Astrocyte (in vitro differentiated cells and primary cell): ENCODE measurements at places on chromosomes 5 and 9. TPM values are rescaled to one million over a fixed set of nuclear protein-coding genes. Genes with fewer than 3 reads are reported as not detected.

- DNase-seq = no peak
- H3K4me3 ChIP-seq = no peak overlapping the region
- H3K27me3 ChIP-seq = no peaks in the 10 kb centered on the region
- H3K27ac ChIP-seq = no peak overlapping the region
- no peaks in the 10 kb centered on the region for H3K36me3 ChIP-seq
Observed at GRCh38 chr5:87095787-87096186, 171.9 kb upstream of the RASA1 start.

The ITGA1 gene
- 73.7 and 83.1 TPM in 2 replicates for total RNA-seq

The SLC22A5 gene
- total RNA-seq = 5.8 and 8.3 TPM in 2 replicates

The HSDL2 gene
- total RNA-seq = 19.7 and 21.1 TPM in 2 replicates

DNA sequence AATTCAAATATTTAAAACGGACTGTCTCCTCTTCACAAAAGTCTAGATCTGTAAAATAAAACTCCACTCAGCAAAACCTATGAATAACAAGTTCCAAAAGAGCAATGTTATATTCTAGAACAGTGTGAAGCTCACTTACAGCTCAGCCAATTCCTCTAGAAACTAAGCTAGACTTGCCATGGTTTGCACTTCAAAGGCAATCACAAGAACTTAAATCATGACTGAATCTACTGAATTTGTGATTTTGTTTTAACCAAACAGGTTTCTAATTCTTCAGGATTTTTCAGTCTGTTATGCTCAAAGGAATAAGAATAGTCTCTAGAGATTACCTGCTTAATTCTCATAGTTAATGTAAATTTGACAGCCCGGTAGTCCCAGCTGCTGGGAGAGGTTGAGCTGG, 1.4 kb upstream of the PKD2L2 start:
- H3K4me1 ChIP-seq = peaks cover 9% of the 10 kb centered on the region
- H3K27me3 ChIP-seq = no peaks in the 10 kb centered on the region
- no peaks in the 10 kb centered on the region for H3K36me3 ChIP-seq

DNA sequence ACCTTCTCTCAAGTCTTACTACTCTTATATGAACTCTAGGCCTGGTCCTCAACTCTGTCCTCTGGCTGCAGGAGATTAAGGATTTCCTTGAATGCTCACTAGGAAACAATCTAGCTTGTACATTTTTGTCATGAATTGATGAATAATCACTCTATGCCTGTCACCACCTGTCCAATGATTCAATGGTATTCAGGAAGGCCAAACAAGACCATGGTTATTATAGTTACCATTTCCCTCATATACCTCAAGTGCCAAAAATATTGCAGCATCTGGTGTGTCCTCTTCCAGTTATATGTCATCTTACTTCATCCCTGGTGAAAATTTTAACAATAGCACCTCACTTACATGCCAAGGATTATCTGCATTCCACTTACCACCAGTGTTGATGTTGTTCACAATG, 179.0 kb upstream of the MOCS2 start:
- no peaks in the 10 kb centered on the region for H3K4me1 ChIP-seq
- no peaks in the 10 kb centered on the region for H3K27me3 ChIP-seq
- no peak for DNase-seq
- H3K4me3 ChIP-seq = no peak overlapping the region
- H3K36me3 ChIP-seq = no peaks in the 10 kb centered on the region

DNA sequence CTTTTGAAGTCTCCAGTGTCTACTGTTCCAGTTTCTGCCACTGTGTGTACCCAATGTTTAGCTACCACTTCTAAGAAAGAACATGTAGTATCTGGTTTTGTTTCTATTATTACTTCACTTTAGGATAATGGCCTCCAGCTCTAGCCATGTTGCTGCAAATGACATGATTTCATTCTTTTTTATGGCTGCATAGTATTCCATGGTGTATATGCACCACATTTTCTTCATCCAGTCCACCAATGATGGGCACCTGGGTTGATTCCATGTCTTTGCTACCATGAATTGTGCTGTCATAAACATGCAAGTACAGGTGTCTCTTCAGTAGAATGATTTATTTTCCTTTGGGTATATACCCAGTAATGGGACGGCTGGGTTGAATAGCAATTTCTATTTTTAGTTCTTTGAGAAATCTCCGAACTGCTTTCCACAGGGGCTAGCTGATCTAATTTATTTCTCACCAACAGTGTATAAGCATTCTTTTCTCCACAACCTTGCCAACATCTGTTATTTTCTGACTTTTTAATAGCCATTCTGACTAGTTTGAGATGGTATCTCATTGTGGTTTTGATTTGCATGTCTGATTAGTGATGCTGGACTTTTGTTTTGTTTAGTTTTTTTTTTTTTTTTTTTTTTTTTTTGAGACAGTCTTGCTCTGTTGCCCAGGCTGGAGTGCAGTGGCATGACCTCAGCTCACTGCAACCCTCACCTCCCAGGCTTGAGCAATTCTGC, 68.9 kb downstream of the WDR41 start:
- H3K27me3 ChIP-seq = no peaks in the 10 kb centered on the region
- H3K27ac ChIP-seq = no peak overlapping the region
- no peak overlapping the region for H3K4me3 ChIP-seq
- H3K36me3 ChIP-seq = peaks cover 2% of the 10 kb centered on the region

- no peaks in the 10 kb centered on the region for H3K36me3 ChIP-seq
- no peak overlapping the region for H3K4me3 ChIP-seq
- peak overlapping the region; percentile 74 for H3K27ac ChIP-seq
- DNase-seq = peak; percentile 84
- H3K4me1 ChIP-seq = no peaks in the 10 kb centered on the region
- no peaks in the 10 kb centered on the region for H3K27me3 ChIP-seq
Observed at GRCh38 chr5:142726188-142726731, 40.4 kb upstream of the FGF1 start.

DNA sequence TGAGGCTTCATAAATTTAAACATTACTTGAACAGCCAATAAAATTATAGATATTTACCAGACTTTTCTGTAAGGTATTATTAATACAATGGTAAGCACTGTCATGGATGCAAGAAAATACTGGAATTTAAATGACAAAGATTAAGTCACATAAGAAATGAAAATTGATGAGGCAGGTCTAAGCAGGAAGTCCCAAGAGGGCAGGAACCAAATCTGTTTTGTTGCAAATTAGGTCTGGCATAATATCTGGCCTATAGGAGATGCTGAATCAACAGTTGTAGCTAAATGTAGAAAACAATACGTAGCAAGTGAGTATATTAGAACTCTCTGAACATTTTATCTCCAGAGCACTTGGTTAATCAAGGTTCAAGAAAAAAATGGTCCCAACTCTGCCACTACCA, 142.5 kb downstream of the EBF1 start:
- H3K4me3 ChIP-seq = no peak overlapping the region
- no peaks in the 10 kb centered on the region for H3K27me3 ChIP-seq

GRCh38 chr5:107531308-107531707, 139.4 kb downstream of the EFNA5 start:
- no peaks in the 10 kb centered on the region for H3K36me3 ChIP-seq
- no peak overlapping the region for H3K4me3 ChIP-seq
- H3K4me1 ChIP-seq = no peaks in the 10 kb centered on the region
- H3K27me3 ChIP-seq = no peaks in the 10 kb centered on the region
- no peak for DNase-seq

DNA sequence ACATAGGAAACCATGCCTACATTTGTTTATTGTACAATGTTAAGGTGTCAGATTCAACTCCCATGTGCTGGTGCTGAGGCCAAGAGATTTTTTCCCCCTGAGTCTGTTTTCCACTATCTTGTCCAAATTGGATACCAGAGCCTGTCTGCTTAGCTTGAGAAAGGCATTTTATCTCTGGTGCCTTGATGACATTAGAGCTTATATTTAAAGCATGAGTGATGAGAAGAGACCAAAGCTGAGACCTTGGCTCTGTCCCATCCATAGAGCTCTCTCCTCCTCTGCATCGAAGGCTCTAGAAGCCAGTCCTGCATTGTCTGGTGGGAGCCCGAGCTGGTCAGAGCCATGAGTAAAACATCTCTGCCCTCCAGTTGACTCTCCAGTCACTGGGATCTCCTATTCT, 10.4 kb upstream of the PPP2CA start:
- H3K36me3 ChIP-seq = no peaks in the 10 kb centered on the region
- H3K27me3 ChIP-seq = no peaks in the 10 kb centered on the region
- no peak for DNase-seq
- no peak overlapping the region for H3K4me3 ChIP-seq
- H3K27ac ChIP-seq = no peak overlapping the region

DNA sequence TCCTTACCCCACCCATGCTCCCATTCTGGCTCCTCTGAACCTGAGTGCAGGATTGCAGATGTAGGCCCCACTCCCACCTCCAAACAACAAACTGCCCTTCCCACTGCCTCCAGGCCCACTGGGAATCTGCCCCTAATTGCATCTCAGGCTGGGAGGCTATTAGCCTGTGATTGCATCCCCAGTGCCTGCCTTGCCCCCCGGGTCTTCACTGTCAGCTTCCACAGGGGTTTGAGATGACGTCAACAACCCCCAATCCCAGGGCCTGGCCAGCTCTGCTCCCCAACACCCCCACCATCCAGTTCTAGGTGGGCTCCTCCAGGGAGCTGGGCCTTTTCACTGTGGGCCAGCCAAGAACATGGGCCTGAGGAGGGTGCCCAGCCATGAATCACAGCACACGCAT, 91.5 kb downstream of the PCDH1 start:
- no peak overlapping the region for H3K27ac ChIP-seq
- no peaks in the 10 kb centered on the region for H3K4me1 ChIP-seq
- no peak for DNase-seq
- H3K27me3 ChIP-seq = peaks cover 15% of the 10 kb centered on the region

DNA sequence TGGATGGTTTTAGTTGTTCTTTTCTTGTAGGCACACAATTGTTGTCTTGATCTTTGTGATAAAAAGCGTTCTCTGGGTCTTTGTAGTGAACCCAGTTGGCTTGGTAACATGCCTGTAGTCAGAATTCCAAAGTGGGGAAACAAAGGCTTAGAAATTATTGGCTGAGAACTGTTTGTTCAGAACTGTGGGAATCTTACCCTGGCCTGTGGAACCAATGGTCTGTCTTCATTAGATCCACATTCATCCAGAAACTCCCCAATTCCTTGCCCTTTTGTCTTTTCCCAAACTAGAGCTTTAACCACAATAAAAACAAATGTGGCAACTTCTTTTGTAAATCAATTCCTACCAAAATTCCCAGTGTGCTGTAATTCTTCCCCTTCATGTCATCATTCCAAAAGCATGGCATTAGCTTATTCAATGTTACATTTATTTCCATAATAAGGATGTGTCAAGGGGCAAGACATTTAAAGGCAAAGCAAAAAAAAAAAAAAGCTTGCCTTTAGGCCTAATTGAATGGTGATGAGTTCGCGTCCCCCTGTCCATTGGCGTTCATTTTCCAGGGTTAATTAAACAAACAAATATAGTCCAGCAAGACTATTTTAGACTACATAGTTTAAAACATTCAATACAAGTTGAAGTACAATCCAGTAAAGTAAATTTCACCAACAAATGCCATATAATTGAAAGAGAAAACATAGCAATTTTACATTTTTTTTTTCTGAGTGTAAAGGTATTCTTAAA, 249.8 kb upstream of the ZNF608 start:
- no peak overlapping the region for H3K4me3 ChIP-seq
- peaks cover 7% of the 10 kb centered on the region for H3K4me1 ChIP-seq
- peak overlapping the region; percentile 36 for H3K27ac ChIP-seq
- DNase-seq = peak; percentile 40

The ADAMTS6 gene
- total RNA-seq = 27.7 and 37.1 TPM in 2 replicates

The RNF183 gene
- total RNA-seq = not detected in 2 replicates

- peaks cover 15% of the 10 kb centered on the region for H3K4me1 ChIP-seq
- H3K27ac ChIP-seq = no peak overlapping the region
Observed at GRCh38 chr9:133981958-133982681, 10.0 kb downstream of the VAV2 start.

- no peak for DNase-seq
- no peak overlapping the region for H3K4me3 ChIP-seq
Observed at GRCh38 chr5:95486191-95486590, 68.6 kb downstream of the SKIC3 start.

The HK3 gene
- total RNA-seq = 0.14 TPM in 1 of 2 replicates, not detected in the other

The PLAC8L1 gene
- 2.0 and 2.7 TPM in 2 replicates for total RNA-seq

The PCDHGC3 gene
- 84.7 and 100.0 TPM in 2 replicates for total RNA-seq

DNA sequence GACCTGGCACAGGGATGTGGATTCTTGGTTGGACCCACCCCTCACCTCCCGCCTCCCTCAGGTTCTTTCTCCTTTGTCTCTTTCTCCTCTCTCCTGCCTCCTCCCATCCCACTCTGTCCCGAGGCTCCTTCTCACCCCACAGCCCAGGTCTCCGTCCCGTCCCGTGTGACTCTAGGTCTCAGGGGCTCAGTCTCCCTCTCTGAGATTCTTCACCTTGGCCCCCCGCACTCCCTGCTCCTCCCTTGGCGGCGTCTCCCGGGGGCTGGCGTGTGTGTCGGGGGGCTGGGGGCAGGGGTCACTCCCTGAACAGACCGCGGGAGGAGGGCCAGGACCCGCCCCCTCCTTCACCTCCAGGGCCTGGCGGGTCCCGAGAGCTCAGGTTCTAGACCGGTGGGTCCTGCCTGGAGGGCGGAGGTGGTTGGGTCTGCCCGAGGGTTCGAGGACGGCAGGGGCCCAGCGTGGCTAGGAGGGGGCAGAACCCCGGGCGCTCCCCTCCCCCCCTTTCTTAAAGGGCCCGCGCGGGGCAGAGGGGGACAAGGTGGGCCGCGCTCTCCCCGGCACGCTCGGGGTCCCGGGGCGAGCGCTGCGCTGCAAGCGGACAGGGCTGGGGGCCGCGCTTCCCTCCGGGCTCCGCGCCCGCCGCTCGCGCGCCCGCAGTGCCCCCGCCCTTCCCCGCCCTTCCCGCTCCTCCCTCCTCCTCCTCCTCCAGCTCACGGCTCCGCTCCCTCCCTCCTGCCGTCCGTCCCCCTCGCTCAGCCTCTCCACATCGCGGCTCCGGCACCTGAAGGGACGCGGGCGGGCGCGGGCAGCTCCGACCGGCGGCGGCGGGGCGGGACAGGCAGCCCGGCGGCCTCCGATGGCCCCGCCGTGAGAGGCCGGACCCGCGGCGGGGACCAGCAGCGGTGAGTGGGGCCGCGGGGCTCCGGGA, at the start of gene PSD2:
Gene PSD2 (plus strand): TSS at position 735 of the 928 bp plus-strand sequence. CDS start 13,633 bp downstream, outside the sequence.
- peaks cover 50% of the 10 kb centered on the region for H3K27me3 ChIP-seq
- DNase-seq = no peak
- no peaks in the 10 kb centered on the region for H3K36me3 ChIP-seq

DNA sequence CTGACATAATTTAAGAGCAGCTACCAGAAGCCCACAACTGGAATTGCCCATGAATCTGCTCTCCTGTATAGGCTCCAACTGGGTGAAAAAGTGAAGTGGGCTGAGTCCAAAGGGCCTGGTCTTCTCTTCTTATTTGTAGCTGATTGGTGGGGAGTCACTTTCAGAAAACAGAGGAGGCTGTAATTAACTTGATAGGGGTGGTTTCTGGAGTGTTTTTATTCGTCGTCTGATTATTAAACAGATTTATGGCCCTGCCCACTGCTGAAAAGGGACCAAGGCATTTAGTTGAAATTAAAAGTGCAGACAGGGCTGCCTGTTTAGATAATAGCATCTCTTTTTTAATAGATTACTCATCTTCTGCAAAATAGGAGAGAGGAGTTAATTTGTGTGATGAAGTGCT, 81.0 kb upstream of the SAP30L start:
- peak overlapping the region; percentile 96 for H3K27ac ChIP-seq
- no peak overlapping the region for H3K4me3 ChIP-seq
- no peaks in the 10 kb centered on the region for H3K36me3 ChIP-seq
- peaks cover 49% of the 10 kb centered on the region for H3K4me1 ChIP-seq
- no peak for DNase-seq

The IFNA14 gene
- not detected in 2 replicates for total RNA-seq
